ENCODE measurements at places on chromosomes 5 and 9.
A peak's percentile ranks its signal among the peaks of the same experiment; 100 is the strongest.

GRCh38 chr9:34684145-34684544 lies 6.9 kb downstream of the CCL19 start:
- DNase-seq, result no peak

DNA sequence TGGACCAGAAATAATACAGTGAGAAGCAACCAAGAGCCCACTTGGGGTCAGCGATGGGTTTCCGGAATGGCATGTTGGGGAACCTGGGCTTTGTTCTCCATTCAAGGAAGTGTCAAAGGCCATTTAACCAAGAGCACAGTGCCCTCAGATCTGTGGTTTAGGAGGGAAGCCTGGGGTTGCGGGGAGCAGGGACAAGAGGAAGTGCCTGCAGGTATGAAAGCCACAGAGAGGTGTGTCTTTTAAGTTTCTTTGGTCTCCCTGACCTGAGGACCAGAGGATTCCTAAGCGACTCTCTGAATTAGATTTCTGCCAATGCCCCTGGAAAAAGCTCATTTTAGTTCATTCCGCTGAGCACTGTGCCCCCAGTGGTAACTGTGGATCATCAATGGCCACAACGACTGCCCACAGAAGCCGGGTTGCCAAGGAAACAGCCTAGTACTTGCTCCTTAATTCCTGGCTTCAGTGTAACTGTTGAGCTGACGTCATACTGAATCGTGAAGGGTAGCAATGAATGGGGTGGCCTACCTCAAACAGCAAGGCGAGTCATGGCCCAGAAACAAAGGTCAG lies 107.3 kb upstream of the SPIN1 start:
- DNase-seq, result peak; percentile 20

DNA sequence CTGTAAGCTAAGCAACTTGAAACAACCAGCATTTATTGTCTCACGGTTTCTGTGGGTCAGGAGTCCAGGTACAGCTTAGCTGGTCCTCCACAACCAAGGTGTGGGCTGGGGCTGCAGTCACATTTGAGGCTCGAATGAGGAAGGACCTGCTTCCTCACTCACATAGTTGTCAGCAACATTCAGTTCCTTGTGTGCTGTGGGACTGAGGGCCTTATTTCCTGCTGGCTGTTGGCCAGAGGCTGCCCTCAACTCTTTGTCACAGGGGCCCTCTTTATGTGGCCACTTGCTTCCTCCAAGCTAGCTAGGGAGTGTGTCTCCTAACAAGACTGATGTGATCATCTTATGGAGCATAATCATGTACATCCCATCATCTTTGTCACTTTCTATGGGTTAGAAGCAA lies 29.2 kb upstream of the SEMA4D start:
- DNase-seq, result no peak

- no peak for DNase-seq
These were observed 97.7 kb upstream of the HCN1 start for GRCh38 chr5:45793638-45794532.

DNA sequence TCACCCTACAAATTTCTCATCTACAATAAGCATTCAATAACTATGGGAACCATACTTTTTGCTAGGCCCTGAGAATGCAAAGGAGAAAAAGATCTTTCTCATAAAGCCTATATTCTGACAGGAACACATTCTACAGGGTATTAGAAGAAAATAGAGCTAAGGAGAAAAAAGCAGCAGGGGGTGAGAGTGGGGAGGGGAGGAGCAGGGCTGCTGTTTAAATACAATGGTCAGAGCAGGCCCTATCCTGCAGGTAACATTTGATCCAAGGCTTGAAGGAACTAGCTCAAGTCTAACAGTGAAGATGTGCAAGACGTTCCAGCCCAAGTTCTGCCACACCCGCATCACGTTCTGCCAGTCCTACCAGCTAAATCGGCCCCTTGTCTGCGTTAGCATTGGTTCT lies 89.7 kb downstream of the ELAVL2 start:
- DNase-seq, result no peak

DNA sequence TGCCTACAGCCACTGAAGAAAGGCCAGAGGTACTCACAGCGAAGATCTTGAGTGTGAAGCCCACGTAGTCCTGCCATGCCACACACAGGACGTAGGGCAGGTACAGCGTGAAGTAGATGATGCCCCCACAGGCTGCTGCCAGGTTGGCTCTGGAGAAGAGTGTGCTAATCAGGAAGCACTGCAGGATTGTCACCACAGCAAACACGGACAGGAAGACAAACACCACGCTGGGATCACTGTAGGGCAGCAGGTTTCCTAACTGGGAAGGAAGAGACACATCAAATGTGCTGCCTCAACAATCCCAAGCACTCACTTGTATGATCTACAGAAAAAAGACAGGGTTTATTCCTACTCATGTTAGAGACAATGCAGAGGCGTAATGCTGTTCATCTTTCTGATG lies 63.0 kb downstream of the NIPSNAP3B start:
- no peak for DNase-seq

DNA sequence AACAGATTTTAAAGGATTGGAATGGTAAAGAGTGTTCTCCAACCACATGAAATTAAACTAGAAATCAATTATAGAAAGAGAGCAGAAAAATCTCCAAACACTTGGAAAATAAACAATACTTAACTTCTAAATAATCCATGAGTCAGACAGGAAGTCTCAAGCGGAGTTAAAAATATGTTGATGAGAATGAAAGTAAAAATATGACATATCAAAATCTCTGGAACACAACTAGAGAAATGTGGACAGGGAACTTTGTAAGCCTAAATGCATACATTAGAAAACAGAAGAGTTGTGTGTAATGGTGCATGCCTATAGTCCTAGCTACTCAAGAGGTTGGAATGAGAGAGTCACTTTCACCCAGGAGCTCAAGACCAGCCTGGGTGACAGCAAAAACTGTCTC lies 47.9 kb upstream of the ZNF618 start:
- DNase-seq, result peak; percentile 7
